ENCODE measurements at places on chromosomes 12 and 14.
A peak's percentile ranks its signal among the peaks of the same experiment; 100 is the strongest.

- peak; percentile 62 for DNase-seq
Measured at GRCh38 chr12:124632519-124632984, 65.1 kb upstream of the NCOR2 start.

DNA sequence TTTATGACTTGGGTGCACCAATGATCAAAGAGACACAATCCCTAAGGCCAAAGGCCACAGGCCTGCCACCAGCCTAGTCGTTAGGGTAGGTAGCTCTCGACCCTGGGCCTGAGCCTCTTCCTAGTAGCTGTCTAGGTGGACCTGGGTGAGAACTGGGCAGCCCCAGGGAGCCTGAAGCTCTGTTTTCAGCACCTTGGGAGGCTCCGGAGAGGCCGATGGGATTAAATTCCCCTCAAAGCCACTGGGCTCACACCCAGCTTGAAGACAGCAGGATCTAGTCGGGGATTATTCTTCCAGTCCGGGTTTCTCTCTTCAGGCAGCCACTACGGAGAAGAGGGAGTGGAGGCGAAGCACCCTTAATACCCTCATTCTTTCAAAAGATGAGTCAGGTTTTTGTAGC, 79.8 kb downstream of the TMEM260 start:
- DNase-seq, result no peak

DNA sequence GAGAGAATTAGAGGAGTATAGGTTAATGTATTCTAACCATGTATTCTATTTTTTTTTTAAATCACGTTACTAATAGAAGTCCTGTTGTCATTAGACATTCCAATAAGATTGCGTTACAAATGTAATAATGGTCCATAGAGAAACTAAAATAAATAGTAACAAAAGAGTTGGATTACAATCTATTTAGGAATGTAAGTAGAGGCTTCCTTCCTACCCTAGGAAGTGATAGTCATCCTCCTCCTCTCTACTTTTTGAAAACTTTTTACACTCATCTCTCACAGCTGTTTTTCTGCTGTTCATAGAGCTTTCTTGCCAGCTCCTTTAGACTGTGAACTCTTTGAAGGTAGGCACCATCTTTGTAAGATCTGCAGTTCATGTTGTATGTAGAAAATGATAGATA, 23.6 kb downstream of the TRHDE start:
- no peak for DNase-seq

DNA sequence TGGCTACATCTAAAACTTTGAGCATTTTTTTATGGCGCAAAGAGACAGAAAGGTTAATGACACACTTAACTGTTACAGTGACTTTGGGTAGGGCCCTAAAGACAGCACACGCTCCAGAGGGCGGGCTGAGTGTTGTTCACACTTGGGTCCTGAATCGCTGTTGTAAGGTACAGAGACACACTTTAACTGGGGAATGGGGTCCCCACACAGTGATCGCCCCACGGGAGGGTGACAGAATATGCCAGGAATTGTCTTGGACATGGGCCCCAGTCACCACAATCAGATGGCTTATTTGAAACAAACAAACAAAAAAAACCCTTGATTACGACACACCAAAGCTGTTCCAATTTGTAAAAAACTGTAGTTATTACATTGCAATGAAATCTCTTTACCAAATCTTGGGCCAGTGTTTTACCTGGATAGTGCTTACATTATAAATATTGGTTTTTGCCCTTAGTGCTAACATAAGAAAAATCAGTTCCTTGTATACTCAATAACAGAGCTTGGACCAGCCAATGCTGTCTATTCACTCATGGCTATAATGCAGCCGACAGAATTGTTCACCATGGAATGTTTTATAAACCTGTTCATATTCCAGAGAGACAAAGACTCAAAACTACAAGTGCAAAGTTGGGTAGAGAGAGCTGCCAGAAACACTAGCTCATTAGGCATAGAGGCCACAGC, 28.3 kb downstream of the KCTD10 start:
- DNase-seq, result peak; percentile 23

DNA sequence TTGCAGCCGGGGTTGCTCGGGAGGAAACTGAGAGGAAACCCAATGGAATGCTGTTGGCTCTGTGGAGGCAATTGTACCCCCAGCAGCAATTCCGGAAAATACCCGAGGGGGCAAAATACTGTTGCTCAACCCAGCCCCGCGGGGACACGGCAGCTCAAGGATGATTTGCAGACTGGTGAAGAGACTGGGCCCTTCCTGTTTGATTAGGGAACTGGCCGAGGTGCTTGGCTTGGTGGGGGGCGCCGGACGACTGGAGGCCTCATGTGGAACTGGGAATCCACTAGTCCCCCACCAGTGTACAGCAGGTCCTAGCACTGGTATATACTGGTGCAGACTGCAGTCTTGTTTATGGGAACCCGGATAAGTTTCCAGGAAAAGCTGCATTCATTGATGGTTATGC, 10.3 kb upstream of the RNASE12 start:
- no peak for DNase-seq

DNA sequence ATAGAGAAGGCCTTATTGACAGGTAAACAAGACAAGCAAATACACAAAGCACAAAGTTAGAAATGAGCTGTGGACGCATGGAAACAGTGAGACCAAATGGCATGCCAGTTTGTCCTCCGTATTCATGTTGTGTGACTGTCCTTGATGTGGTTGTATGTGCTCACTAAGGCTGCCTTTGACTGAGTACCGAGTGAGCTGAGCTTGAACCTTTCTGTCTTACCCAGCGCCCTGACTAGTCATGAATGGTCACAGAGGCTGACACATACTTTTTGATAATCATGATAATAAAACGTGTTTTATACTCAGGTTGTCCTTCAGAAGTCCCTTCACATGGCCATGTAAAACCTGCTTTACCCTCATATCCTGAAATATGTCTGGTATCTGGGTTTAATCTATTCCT, 553 bp upstream of the CATSPERB start:
- DNase-seq, result no peak

- no peak for DNase-seq
Measured at GRCh38 chr14:21612324-21612723, 22.4 kb downstream of the OR10G2 start.

DNA sequence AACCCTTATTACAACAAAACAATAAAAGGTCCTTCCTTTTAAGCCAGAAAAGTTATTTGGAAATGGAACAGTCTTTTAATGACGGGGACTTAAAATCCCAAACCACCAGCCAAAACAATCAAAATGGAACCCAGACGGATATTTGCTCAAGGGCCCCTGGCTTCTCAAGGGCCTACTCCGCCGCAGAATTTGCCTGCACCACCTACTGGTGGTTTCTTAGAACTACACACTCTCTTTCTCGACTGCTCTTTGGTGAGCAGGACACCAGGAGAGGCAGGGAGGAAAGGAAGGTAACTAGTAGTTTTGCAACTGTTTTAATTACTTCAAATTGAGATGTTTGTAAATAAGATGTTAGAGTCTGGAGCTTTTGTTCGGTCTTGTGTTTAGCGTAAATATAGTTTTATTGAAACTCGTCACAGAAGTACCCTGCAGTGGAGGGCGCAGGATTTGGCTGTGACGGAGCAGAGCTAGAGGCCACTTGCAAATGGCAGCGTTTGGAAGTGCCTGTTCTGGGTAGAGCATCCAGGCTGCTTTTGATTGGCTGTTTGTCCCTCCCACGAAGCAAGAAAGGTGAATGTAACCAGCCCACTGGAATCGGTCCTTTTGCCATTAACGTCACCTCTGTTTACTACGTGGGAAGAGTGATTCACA, 238.5 kb downstream of the CACNA1C start:
- DNase-seq, result no peak

GRCh38 chr12:126776026-126776655, 1490.8 kb upstream of the TMEM132C start:
- DNase-seq, result no peak

DNA sequence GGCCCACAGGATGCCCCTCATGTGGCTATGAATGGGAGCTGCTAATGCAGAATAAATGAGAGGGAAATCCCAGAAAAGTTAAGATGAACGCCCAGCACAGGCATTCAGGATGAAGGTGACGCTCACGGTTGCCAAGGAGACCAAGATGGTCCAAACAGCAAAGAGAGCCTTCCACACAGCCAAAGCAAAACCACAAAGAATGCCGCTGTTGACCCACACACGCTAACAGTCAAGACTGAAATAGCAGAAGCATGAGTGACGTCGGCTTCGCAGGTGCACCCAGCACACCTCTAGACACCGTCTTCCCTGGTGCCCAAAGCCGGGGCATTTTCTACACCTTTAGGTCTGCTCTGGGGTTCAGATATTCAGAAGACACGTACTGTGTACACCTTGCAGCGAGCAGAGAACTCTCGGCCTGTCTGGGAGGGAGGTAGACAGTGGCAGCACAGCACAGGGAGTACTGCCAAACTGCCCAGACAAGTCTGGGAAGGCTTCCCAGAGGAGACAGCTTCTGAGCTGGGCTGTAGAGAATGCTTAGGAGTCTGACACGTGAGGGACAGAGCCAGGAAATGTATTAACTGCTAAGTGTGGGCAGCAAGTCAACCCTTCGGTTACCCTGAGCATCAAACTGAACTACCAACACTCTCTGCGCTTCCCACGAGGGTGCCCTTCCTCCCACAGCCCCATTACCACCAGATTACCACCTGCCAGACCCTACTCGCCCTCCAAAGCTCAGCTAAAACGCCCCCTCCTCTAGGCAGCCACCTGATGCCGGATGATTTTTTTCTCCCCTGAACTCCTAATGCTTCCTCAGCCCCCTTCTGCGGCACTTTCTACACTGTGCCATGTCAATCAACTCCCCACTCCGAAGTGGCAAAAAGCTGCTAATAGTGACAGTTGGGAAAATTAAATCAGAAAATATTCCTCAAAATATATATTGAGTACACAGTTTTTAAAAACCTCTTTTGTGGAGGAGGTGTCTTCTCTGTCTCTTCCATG, 50.1 kb downstream of the CCDC88C start:
- DNase-seq, result no peak

GRCh38 chr12:13088496-13088895, 15.0 kb downstream of the GSG1 start:
- DNase-seq, result no peak

- no peak for DNase-seq
Measured at GRCh38 chr14:73238941-73239340, 1.6 kb downstream of the PAPLN start.

DNA sequence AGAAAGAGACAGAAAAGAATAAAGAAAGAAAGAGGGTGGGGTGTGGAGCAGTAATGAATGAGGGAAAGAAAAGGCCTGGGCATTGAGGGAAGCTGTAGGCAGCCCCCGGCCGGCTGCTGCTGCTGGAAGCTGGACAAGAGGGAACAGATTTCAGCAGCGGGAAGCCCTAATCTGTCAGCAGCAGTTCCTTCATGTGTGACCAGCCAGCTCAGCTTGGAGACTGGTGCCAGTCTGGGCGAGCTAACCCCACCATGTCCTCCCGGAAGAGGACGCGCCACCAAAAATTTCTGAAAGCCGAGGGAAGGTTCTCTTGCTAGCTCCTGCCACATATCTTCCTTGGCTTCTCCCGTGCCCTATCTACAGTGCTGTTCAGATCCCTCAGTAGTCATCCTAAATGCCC, 236.8 kb downstream of the GRIN2B start:
- DNase-seq, result no peak

GRCh38 chr14:104431351-104431928, 148.1 kb upstream of the C14orf180 start:
- no peak for DNase-seq

- peak; percentile 65 for DNase-seq
Measured at GRCh38 chr12:52006726-52007157, at the start of gene TAMALIN. TAMALIN (plus strand) TSS chr12:52006946; CDS start chr12:52007020, 74 bp downstream.

DNA sequence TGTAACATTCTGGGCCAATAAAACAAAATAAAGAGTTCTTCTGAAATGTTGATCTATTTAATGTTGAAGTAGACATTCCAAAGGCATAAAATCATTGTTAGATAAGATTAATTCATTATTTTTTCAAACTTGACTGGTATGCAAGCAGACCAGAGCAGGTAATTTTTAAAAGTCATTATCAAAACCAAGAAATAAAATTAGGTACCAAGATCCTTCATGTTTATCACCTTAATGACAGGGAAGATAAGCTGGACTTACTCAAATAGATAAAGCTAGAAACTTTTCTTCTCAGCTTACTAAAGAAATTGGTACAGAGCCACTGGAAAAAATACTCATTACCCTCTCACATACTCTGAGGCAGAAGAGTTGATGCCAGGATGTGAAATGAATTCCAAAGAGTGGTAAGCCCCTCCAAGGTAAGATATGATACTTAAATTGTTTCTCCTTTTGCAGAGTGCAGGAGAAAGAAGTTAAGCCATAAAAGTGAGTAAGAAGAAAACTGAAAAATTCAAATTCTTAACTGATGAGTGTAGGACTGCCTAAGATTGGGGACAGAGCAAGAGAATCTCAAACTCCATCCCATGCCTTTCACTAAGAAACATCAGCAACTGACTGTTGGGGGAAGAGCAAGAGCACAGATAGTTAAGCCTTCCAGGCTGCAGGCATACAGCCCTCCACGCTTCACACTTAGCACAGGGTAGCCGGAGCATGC, 111.9 kb downstream of the SLC41A2 start:
- DNase-seq, result peak; percentile 77

DNA sequence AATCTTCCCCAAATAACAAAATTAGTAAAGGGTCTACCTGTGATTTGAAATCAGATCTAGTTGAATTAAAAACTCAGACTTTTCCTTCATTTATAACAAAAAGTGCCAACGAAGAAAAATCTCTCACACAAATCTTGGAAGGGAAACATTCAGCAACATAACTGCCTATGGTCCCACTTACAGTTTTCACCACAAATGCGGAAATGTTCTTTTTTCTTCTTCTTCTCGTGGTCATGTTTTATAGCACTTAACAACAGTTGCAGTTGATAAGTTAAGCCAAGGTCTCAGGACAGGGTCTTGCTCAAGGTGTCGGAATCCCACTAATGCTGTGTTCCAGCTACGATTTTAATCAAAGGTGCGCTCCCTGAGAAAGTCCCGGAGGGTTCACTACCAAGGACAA, 10.1 kb downstream of the RNASE6 start:
- no peak for DNase-seq

- DNase-seq, result peak; percentile 84
Measured at GRCh38 chr12:116319233-116319897, 41.9 kb upstream of the MED13L start.

DNA sequence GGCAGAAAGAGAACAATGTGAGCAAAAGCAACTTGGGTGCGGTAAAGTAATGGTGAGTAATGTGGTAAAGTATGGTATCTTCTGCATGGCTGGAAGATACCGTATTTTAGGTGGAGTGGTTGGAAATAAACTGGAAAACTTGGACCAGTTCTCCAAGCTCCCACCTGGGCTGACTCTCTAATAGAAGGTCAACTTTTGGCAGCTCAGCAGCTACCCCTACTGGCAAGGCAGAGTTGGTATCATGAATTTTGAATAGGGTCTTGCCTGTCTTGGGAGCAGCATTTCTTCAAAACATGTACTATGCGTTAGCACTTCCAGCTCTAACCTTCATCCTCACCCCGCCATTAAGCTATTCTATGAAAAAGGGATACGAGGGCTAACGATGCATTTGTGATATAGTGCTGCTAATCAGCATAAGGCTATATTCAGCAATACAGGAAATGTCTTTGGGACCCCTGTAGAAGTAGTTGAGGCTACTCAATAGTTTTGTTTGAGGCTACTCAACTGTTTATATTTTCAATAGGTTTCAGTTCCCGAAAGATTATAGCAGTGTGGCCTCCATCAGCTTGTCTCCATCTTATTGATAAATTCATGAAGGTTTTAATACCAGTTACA, 276.3 kb upstream of the FAR2 start:
- DNase-seq, result peak; percentile 77

- DNase-seq, result peak; percentile 55
Measured at GRCh38 chr14:53450871-53451270, 297.7 kb upstream of the DDHD1 start.

All from fibroblast of the aortic adventitia (primary cell).